ENCODE measurements at places on chromosomes 2 and 18.

- DNase-seq: no peak
Observed at GRCh38 chr2:27313882-27314645, 5.8 kb upstream of the UCN start.

DNA sequence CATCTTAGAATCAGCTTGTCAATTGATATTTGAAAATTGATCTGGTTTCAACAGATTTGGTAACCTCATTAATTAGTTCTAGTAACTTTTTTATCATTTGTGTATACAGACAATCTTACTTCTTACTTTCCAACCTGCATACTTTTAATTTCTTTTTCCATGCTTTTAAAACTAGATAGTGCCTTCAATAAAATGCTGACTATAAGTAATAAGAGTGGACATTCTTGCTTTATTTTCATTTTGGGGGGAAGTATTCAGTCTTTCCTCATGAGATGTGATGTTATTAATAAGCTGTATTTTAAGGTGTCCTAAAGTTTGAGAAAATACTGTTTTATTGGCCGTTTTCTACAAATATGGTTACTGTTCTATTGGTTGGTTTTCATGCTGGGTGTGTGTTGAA lies 109.1 kb downstream of the KCNH7 start:
- DNase-seq: no peak

DNA sequence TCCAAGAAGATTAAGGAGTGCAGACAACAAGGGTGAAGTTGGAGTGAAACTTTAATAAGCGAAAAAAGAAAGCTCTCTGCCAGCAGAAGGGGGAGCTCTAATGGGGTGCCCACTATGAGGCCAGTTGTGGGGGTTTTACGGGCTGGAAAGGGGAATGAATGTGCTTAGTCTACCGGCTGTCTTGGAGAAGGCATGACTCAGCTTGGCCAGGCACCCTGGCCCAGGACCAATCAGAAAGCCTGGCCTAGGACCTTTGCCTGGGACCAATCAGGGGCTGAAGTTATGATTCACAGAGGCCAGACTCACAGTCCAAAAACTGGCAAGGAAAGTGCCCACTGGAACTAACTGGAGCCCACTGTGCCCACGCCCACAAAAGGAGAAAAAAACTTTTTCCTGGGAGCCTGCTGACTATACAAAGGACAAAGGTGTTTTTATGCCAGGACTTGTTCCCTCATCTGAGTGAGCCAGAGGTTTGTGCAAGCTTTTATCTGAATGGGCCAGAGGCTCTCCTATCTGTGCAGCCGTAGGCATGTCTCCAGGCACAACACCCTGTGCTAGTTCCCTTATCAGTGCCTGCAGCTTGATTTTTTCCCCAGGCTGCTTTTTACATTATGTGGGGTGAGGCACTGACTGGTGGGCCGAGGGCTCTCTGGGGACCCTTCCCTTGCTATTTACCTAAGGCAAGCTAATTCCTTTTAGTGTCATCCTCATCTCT lies 18.6 kb downstream of the CMPK2 start:
- DNase-seq: no peak

DNA sequence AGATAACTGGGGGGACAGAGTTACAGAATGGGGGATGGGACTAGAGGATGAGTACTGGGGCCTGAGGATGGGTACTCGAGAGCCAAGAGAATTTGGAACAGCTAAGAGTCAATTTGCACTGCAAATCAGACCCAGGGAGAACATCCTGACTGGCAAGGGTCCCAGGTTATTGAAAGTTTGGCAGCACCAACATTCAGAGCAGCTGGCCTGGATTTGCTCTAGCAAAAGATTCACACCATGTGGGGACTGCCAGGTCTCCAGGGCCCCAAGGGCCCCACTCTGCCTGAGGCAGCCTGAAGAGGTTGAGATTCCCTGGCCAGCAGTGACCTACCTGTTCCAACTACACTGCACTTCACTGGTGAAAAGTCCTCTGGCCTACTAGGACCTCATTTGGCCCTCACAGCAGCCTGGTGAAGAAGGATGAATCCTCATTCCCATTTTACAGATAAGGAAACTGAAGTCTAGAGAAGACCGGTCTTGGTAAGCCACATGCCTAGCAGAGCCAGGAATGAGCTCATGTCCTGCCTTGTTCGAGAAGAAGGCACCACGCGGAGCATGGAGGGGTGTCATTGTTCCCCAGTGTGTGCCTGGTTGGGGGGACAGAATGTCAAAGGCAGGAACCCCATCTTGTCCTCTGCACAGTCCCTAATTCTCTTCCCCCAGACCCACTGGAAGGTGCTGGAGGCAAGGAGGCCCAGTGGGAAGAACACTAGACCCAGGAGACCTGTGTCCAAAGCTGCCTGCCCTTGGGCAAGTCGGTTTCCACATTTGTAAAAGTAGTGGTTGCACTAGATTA lies 258.6 kb downstream of the TNS1 start:
- DNase-seq: no peak

DNA sequence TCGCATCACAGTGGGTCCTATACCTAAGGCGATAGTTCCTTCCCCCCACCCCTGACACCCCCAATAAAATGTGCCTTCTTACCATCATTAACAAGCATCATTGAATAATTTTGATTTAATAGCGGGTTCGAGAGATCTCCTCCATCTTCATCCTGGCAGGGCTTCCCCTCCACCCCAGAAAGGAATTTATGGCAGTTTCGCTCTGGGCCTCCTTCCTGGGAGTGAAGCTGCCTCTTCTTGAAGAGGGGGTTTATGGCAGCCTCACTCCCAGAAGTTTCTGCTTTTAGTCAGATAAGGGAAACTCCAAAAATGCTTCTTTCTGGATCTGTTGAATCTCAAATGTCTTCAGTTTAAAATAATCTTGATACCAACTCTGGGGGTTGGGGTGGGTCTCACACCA lies 45.7 kb downstream of the RRM2 start:
- DNase-seq: no peak

- no peak for DNase-seq
Observed at GRCh38 chr18:12476955-12477354, 69.2 kb downstream of the PRELID3A start.

GRCh38 chr2:155997538-155997937 lies 335.0 kb downstream of the NR4A2 start:
- no peak for DNase-seq

DNA sequence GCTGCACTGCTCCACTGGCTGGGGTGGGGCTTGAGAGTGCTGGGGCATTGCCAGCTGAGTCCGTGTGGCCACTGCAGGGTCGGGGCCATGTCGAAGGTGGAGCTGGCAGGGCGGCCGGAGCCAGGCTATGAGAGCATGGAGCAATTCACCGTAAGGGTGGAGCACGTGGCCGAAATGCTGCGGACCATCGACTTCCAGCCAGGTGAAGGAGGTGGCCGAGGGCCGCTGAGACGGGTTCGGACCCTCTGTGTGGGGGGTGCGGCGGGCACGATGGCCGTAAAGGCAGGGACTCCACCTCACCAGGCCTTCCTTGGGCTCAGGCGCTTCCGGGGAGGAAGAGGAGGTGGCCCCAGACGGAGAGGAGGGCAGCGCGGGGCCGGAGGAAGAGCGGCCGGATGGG lies 2.1 kb downstream of the UCN start:
- DNase-seq: no peak

GRCh38 chr2:27772804-27773203 lies 1.3 kb downstream of the MRPL33 start:
- no peak for DNase-seq
